ENCODE measurements at places on chromosomes 13 and 19.

DNA sequence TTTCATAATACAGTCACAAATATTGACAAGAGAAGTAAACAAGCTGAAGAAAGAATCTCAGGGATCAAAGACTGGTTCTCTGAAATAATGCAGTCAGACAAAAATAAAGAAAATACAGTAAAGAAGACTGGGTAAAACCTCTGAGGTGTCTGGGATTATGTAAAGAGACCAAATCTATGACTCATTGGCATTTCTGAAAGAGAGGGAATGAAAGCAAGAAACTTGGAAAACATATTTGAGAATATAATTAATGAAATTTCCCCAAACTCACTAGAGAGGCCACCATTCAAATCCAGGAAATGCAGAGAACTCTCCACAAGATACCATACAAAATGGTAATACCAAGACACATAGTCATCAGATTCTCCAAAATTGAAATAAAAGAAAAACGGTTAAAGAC lies 53.0 kb upstream of the GPC6 start:
- DNase-seq: no peak

DNA sequence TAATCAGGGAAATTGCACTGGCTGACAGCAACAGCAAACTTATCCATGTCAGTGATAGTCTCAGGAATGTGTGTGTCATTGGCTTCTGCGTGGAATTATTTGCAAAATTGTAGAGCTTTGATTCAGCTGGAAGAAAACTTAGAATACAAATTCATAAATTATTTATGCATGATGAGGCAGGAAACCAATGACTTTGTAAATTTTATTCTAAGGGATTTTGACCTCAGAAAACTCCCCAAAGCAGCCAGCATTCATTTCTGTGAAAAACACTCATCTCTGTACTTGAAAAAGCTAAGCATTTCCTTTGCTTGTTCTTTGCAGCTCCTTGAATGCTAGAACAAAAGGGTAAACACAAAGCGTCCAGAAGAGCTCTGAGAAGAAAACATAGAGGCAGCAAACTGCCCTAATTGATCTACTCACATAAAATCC lies 162.4 kb downstream of the DCT start:
- DNase-seq: no peak

DNA sequence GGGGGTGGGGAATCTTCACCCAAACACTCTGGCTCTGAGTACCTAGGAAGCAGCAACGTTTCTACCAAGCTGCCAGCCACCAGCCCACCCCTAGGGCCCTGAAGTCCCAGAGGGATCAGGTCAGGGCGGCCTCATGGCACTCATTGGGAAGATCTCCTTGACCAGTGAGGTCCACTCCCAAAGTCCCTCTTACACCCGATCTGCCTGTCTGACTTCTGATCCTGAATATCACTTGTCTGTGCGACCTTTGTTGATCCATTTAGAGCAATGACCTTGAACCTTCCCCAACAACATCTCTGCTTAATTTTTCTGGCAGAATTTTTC lies 2.1 kb upstream of the GNA15 start:
- DNase-seq: no peak

DNA sequence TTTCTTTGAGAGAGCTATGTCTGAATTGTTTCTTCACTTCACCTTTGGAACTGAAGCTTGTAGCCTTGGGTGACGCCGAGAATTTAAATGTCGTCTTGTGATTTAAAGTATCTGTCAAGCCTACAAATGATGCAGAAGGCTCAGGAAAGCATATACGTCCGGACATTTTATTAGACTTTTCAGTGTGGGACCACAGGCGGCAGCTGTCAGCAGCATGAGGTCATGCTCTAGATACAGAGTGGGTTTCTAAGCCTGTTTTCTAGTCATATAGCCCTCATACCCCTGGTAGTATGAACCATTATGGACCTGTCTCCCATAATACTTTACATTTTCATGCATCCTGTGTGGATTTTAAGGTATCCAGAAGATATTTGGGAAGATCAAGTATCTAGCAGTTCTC lies 212.3 kb downstream of the ATP8A2 start:
- DNase-seq: no peak

GRCh38 chr13:78024996-78025395 lies 106.4 kb upstream of the EDNRB start:
- DNase-seq: no peak

DNA sequence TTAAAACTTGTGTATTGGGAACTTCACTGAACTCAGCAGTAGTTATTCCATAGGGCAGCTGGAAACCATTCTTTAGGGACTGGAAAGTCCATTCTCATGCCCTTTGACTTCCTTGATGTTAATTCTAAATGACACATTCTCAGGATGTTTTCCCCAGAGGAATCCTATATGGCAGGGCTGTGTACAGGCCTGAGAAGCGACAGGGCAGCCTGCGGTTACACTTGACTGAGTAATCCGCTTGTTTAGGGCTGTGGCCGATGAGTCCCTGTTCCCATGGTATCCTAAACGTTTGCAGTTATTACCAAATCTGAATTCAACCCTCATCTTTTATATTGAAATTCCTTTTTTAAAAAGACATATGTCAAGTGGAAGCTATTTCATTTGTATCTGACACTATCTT lies 83.5 kb downstream of the COL4A2 start:
- DNase-seq: no peak

GRCh38 chr13:29315847-29316246 lies 279.6 kb downstream of the SLC7A1 start:
- DNase-seq: no peak

DNA sequence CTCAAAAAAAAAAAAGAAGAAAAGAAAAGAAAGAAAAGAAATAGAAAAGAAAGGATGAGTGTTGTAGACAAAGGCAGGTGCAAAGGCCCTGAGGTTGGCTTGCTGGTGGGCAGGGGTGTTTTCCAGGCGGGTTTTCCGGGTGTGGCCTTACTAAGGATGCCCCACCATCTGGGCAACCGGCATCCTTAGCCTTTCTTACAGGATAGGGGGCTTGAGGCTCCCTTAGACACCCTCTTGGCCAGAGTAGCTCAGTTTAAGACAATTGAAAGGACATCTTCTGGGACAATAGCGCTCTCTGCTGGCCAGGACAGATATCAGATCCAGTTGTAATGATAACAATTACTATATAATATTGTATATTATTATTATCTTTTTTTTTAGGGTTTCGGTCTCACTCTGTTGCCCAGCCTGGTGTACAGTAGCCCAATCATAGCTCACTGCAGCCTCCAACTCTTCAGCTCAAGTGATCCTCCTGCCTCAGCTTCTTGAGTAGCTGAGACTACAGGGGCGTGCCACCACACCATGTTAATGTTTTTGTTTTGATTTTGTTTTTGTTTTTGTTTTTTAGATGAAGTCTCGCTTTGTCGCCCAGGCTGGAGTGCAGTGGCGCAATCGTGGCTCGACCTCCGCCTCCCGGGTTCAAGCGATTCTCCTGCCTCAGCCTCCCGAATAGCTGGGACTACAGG lies 1.4 kb upstream of the QTRT1 start:
- DNase-seq: peak; percentile 63

DNA sequence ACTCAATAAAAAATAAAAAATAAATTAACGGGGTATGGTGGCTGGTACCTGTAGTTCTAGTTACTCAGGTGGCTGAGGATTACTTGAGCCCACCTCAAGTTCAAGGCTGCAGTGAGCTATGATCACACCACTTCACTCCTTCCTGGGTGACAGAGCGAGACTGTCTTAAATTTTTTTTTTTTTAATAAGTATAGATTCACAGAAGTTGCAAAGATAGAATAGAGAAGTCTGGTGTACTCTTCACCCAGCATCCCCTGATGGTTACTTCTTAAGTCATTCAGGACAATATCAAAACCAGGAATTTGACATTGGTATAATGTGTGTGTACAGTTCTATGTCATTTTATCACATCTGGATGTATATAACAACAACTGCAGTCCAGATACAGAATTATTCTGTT lies 7.7 kb upstream of the CD22 start:
- no peak for DNase-seq

DNA sequence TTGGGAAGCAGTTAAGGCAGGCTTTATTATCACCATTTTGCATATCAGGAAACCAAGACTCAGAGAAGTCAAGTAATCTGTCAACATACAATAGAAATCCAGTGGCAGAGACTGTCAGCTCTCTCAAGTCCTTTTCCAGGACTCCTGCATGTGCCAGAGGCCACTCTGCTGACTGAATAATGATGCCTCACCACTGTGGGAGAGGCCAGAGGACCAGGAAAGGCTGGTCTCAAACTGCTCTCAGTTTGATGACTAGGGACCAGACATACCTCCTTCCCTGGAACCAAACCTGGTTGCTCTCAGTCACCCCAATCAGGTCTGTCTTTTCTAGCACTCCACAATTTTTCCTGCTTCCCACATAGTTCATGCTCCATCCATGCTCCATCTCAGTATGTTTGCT lies 8.0 kb downstream of the RNASEH2B start:
- no peak for DNase-seq

DNA sequence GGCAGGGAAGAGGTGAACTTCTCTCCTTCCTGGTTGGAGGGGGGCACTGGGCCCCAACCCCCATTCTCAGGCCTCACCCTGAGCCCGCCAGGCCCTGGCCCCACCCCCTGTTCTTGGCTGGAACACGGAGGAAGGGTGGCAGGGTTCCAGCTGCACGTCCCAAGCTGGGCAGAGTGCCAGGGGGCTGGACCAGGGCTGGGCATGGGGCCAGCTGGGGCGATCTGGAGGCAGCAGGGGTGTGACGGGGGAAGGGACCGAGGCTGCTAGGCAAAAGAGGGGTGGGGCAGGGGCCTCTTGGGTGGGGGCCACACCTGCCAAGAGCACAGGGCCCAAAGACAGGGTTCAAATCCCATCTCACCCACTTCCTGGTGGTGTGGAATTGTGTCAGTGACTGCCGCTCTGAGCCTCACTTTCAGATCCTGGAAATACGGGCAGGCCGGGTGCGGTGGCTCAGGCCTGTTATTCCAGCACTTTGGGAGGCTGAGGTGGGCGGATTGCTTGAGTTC lies 2.2 kb downstream of the HIF3A start:
- DNase-seq: peak; percentile 81

GRCh38 chr19:49343123-49343522 lies 7.9 kb downstream of the CD37 start:
- DNase-seq: no peak

GRCh38 chr13:45490068-45490467 lies 25.3 kb downstream of the COG3 start:
- no peak for DNase-seq

- DNase-seq: no peak
Observed at GRCh38 chr13:111604097-111604496, 283.7 kb downstream of the TEX29 start.

DNA sequence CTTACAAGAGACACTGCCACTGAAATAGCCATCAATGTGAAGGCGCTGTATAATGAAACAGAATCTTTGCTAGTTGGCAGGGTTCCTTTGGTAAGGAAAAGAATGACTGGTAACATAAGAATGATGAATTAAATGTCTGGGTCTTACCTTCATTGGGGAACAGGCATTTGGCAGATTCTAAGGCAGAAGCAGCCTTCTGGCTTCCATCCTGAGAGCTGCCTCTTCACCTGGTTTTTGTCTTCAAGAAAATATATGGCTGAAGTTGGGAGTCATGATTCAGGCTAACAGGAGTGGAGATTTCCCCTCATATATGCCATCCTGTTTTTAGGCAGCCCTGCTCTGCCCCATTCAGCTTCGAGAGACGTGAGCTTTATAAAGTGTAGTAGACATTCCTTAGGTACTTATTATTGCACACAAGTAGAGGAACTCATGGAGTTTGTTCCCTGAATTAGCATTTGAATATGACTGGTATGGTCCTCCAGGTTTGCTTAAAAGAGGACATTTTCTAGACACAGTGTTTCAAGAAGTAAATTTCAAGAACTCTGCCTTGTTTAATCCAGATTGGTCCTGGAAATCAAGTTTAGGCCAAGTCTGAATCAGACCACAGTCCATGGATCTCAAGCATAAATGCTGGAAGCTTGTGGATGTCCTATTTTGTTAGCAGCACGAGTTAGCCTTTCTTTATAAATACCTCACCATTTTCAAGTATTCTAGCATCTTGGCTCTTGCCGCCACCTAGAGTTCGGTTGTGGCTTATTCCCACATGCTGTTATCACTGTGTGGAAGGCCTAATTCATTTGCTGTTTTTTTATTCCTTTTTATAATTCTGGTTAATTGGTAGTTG lies 56.2 kb upstream of the AKAP11 start:
- no peak for DNase-seq

DNA sequence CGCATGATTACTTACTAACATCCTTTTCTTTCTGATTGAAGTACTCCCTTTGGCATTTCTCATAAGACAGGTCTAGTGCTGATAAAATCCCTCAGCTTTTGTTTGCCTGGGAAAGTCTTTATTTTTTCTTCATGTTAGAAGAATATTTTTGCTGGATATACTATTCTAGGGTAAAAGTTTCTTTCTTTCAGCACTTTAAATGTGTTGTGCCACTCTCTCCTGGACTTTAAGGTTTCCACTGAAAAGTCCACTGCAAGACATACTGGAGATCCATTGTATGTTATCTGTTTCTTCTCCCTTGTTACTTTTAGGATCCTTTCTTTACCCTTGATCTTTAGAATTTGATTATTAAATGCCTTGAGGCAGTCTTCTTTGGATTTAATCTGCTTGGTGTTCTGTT lies 796.7 kb downstream of the UQCRFS1 start:
- no peak for DNase-seq

GRCh38 chr19:55579766-55580621 lies 654 bp downstream of the ZNF579 start:
- peak; percentile 55 for DNase-seq

DNA sequence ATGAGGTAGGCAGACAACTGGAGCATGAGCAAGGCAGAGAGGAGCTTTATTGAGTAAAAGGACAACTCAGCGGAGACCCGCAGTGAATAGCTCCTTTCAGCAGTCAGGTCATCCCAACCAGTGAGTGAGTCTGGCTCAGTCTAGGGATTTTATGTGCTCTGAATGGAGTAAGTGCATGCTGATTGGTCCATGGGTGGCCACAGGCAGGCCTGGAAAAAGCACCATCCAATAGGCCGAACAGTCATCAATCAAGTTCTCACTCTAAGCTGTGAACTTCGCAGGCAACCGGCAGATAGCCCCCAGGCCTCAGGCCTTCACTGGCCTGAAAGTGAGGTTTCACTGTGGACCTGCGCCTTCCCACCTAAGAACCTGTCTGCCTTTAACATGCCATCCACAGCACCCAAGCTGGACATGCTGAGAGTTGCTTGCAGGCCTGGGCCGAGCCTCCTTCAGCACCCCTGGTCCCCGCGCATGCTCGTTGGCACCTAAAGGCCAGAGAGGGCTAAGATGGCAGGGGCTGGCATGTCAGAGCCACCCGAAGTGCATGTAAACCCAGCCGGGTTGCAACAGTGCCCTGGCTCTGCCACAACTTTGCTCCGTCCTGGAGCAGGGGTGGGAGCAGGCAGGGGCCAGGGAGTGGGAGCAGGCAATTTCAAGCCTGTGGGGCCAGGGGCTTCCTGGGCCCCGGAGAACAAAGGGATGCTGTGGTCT lies 698.7 kb downstream of the SLITRK1 start:
- DNase-seq: no peak

GRCh38 chr19:1389033-1389940 lies 5.6 kb downstream of the NDUFS7 start:
- no peak for DNase-seq

GRCh38 chr19:6424195-6424938 lies at the start of gene KHSRP:
Gene KHSRP, minus strand, starts transcription at chr19:6424811. Its CDS starts 110 bp downstream, at chr19:6424701.
- no peak for DNase-seq

- DNase-seq: no peak
Observed at GRCh38 chr19:2524361-2524839, 48.5 kb downstream of the GADD45B start.

GRCh38 chr13:23963947-23964346 lies 66.6 kb upstream of the C1QTNF9B start:
- no peak for DNase-seq
